ENCODE measurements at places on chromosomes 1 and 21.

GRCh38 chr1:202245391-202245790, 51.8 kb downstream of the LGR6 start:
- DNase-seq = no peak

DNA sequence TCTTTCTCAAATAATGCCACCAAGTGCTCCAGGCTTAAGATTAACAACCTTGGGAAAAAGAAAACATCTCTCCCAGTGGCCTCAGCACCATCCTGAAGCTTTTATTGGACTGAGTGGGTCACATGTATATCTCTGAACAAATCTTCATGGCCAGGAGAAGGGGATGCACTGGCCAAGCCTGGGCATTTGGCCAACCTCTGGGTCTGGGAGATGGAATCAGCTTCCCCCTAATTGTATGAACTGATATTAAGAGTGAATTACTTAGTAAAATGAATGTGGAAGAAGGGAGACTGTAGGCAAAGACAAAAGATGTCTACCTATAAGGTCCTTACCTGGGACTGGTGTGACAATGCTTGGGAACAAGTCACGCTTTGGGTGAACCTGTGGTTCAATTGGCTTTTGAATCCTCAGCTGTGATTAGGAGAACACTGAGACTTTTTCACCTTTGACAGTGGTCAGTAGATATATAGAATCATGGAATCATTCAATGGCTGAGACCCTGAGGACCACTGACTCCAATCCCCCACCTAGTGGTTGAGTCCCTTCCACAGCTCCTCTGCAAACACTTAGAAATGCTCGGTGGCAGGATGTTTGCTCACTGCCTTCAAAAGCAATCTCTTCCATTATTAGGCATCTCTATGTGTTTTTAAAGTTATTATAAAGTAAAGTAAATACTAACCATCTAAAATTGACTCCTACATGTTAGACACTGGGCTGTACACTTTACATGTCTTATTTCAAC, 102.6 kb upstream of the ATP1A1 start:
- DNase-seq = no peak

GRCh38 chr1:165823552-165824268, 3.7 kb upstream of the UCK2 start:
- peak; percentile 69 for DNase-seq

DNA sequence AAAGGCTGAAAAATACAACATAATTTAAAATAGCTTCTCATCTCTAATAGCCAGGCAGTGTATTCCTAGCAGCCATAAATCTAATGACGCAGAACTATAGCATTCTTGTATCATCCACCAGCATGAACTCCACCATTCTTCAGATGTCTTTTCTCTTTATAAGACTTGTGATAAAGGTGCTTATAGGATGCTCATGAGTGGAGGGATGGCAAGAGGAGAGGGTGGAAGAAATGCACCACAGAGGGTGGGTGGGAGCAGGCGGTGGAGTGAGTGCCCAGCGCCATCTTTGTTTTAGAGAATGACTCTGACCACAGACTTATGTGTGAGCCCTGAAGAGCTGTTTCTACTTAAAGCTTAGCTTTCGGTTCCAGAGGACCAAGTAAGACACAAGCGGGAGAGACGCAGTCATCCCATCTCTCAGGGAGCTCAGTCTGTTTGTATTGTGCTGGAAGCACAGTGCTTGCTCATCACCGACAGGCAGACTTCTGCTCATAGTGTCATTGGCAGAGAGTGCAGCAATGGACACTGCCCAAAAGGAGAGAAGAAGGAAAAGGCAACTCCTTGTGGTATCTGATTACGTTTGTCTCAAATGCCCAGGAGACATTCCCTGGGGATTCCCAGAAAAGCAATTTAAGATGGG, 65.6 kb downstream of the KCNJ15 start:
- no peak for DNase-seq

- no peak for DNase-seq
Measured at GRCh38 chr1:57012315-57012714, 46.5 kb upstream of the C8B start.

- DNase-seq = no peak
Measured at GRCh38 chr1:106880226-106880625, 176.2 kb upstream of the PRMT6 start.

DNA sequence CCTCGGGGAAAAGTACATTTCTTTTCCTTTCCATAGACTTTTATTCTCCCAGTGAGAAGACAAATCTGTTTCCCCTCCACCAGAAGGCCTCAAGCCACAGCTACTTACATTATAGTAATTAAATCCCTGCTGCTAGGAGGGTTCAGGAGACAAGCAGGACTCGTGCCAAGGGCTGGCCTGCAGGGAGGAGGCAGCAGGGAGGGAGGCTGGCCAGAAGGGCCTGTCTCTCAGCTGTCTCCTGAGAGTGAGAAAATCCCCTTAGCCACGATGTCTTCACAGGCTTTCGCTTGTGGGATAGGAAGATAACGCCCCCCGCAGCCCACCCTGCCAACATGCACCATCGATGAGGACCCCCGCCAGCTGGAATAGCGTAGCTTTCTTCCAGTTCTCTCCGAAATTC, 14.0 kb downstream of the KCNN3 start:
- no peak for DNase-seq

- DNase-seq = no peak
Measured at GRCh38 chr1:100943533-100943932, 47.6 kb downstream of the SLC30A7 start.

- DNase-seq = no peak
Measured at GRCh38 chr1:95096218-95096841, 20.8 kb upstream of the TLCD4 start.

DNA sequence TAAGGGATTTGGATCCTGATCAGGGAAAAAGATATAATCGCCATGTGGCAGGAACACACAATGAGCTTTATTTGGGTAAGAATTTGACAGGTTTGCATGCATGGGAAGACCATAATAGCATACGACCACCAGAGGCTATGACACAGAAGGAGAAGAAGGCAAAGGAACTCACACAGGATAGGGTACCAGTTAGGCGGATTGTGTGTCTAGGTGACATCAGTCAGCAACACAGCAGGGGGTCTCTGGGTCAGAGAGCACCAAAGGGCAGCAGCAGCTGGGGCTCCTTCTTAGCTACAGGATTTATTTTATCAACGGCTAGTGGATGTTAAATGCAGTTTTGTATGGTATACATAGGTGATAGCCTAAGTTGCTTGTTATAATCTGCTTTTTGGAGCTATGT, 551.3 kb downstream of the KCNT2 start:
- no peak for DNase-seq

DNA sequence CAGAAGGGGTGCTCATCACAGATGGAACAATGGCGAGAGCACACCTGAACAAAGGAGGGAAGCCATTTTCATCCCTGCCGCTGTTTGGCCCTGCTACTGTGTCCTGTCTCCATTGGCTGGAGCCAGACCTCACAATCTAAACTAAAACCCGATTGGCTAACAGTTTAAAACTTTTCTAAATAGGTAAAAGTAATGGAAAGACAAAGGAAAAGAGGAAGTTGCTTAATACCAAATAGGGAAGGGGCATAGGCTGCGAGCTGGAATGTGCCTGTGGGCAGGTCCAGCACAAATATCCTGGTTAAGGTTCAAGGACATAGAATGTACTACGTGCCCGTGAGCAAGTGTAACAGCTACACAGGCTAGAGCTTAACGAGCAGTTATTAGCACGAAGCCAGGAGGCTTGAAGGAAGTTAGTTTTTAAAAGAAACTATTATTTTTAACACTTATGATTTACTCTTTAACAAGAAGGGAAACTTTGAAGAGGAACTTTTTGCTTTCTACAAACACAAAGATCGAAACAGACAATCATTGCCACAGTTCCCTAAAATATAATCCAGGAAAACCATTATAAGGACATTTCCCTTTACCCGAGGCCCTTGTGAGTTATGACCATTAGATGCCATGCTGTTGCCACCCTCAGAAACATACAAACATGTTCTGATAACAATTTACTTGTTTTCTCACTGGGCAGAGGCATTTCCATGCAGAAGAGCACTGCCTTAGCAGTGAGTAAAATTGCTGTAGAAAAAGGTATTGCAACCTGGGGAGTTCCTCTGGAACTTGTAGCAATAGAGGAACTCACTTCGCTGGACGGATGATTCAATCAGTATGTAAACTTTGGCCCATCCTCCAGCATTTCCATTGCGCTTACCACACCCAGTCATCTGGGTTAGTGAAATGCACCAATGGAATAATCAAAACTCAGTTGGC, 4.8 kb upstream of the PTTG1IP start:
- DNase-seq = no peak

GRCh38 chr1:82321794-82322193, 521.1 kb downstream of the ADGRL2 start:
- no peak for DNase-seq

DNA sequence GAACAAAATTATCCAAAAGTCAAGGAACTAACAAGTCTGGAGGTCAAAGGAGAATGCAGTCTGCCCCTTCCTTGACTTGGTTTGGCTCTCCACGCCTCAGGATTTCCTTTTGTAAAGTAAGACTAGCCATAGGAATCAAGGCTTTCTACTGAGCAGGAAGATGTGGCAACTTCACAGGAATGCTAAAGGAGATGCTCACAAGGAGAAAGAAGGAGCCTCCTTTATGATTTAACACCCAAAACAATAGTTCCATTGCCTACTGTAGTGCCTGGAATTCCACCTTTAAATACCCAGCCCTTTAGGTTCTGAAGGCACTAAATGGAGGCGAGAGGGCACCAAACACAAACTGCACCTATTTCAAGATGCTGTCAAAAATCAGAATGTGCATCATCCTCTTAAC, 176.3 kb upstream of the NFIA start:
- no peak for DNase-seq

DNA sequence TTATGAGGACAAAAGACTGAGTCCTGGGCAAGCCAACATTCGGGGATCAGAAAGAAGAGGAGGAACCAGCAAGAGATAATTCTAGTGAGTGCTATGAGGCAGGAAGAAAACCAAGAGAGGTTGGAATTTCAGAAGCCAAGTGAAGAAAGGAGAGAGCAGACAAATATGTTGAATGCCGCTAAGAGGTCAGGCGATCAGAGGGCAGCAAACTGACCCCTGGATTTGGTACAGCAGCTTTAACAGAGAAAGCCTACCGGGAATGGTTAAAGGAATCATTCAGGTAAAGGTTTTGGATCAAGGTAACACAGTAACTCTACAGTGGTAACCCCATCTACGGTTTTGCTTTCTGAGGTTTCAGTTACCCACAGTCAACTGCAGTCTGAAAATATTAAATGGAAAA, 5.4 kb downstream of the CLCC1 start:
- no peak for DNase-seq

GRCh38 chr1:91014475-91014874, 7.4 kb downstream of the ZNF644 start:
- no peak for DNase-seq

GRCh38 chr1:111270771-111271463, 19.7 kb upstream of the CHIA start:
- DNase-seq = no peak

GRCh38 chr1:152756872-152757271, 953 bp upstream of the KPRP start:
- DNase-seq = no peak

DNA sequence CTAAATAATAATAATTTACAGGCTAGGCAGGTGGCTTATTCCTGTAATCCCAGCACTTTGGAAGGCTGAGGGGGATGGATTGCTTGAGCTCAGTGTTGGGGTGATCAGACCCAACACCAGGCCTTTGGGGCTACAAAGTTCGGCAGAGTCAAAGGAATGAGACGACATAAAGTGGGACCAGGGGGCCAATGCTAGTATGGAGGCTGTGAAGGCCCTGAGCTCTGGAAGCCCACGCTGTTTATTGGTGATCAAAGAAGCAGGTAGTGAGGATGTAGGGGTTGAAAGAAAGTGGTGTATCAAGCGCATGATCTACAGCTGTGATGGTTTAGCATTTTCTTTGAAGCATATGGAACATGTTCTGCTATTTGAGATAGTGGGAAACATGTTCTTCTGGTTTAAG, 5.6 kb downstream of the BTBD8 start:
- no peak for DNase-seq

DNA sequence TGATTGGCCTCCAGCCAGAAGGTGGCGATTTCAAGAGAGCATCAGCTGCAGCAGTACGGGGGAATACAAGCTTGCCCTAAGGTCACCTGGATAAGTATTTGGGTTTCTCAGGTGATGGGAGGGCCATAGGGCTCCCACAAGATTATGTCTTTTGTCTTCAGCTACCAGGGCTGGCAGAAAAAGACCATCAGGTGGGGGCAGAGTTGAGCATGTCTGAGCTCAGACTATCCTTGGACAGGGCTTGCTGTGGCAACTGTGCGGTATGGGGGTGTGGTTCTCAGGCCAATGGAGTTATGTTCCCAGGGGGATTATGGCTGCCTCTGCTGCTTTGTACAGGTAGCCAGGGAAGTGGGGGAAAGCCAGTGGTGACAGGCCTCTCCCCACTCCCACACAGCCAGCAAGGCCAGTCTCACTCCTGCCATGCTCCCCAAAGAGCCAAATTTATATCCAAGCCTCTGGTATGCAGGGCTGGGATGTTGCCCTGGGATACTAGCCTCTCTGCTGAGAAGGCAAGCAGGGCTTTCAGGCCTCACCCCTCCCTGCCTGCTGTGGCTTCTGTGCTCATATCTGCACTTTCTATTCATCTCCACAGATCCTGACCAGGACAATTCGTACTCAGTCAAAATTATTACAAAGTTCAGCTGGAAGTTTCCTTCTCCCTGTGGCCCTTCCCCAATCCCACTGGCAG, 26.6 kb upstream of the CD84 start:
- no peak for DNase-seq

DNA sequence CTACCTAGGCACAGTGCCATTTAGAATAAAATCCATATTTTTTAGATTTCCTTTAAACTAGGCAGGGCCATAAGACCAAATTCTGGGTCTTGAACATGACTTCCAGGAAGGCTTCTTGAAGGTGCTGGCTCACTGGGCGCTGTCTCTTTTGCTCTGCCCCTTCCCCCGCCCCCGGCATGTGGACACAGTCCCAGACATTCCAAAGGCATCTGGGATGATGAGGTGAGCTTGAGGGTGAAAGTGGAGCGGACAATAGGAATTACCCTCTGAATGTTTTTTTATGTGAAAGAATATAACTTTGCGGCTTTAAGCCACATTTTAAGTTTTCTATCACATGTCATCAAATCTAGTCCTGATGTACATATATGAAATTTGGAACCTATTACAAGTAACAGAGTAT, 29.4 kb downstream of the RWDD3 start:
- DNase-seq = no peak

DNA sequence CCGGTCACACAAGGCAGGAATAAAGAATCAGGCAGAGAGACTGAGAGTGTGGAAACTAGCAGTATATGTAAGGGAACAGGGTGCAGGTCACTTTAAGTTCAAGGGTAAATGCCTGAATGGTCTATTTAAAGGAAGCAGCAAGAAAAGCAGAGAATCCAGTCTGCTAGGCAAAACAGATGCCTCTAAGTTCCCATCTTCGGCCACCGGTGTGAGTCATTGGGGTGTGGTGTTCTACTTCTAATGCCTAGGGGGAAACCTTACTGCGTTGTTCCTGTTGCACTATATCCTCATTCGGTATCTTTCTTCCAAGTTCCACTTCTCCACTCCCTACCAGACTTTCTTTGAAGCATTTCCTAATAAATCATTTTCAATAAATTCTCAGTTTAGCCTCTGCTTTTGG, 259.9 kb downstream of the HHIPL2 start:
- no peak for DNase-seq

DNA sequence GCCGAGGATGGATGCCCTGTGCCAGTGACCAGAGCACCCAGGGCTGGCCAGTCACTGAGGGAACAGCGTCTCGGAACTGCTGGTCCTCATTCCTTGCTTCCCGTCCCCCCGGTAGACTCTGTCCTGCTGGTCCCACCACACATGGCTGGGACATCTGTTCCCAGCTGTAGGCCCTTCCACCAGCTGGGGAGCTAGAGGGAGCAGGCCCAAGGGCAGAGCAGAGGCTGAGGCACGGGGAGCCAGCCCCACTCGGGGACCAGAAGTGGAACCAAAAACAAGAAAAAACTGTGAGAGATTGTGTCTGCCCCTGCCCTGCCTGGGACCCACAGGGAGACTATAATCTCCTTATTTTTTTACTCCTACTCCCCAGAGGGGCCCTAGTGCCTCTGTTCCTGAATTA, 23.8 kb downstream of the ATP8B2 start:
- DNase-seq = no peak
